ELF-1 (cell line): ENCODE measurements at places on chromosomes 5 and 9.

DNA sequence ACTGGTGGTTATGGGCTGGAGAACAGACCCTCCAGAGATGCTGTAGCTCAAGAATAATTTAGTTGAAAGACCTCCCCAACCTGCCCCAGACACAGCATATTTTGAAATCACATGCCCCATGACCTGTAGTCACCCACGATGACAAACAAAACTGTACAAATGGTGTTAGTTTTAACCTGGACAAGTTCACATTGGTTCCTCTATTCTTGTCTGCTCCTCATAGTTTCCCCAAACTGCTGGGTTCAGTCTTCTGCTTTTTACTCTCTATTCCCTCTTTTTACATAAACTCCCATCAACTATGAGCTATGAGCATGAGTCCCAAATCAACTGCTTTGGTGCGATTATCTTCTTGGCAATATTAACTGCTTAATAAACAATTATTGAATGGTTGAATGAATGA, 365.3 kb upstream of the CLINT1 start:
- no peak for DNase-seq

- DNase-seq = peak; percentile 95
These were observed 194.4 kb downstream of the RGS3 start for GRCh38 chr9:113657765-113658544.

- no peak for DNase-seq
These were observed 3.2 kb upstream of the SMIM23 start for GRCh38 chr5:171782332-171782966.

DNA sequence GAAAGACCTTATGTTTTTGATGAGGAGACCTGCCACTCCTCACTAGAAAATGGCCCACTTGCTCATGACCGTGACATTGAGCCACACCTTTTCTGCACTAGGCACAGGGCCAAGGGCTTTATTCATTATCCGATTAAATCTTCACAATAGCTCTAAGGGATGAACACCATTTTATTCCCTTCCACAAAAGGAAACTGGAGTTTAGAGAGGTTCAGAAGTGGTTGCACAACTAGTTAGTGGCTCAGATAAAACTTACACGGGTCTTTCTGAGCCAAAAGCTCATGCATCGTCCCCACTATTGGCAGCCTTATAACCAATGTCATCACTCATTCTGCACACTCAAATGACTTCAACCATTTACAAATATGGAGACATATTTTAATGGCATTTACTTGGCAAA, 39.4 kb downstream of the SUSD1 start:
- no peak for DNase-seq

DNA sequence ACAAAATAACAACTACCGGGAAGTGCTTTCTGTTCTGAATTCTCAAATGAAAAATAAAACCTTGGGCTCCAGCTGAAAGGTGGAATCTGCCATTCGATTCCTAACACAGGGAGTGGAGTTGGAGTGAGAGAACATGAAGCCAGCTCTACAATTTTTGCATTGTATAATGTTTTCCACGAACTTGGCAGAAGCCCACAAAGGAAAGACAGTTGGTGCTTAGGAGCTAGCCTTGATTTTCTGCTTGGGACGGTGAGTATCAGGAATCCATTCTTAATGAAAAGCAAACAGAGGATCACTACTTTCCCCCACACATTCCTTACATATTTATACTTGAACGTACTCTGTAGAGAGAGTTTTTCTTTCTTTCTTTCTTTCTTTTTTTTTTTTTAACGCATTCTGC, 74.2 kb upstream of the FBXL7 start:
- no peak for DNase-seq

DNA sequence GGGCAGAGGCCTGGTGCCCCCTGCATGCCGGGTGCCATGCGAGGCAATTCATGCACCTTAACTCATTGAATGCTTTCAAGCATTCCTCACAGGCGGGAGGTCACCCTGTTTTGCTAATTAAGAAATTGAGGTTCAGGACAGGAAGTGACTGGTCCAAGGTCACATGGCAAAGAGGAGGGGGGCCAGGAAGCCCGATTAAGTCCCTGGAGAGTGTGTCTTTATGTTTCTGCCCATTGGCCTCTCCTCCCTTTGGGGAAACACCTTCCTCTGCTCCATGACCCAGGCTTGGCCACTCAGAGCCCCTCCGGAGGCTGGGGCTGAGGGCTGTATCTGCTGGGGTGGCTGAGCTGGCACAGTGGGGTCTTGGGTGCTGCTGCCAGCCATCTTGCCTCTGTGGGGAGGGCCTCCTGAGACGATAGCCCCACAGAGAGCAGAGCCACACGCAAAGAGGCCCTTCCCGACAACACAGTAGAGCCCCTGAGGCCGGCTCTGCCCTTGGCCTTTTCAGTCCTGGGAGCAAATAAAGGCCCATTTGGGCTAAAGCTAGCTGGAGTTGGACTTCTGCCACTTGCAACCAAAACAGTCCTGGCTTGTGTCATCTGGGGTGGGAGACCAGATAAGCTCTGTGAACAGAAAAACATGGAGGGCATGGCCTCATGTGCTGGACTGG, 90.8 kb upstream of the NEURL1B start:
- no peak for DNase-seq

- DNase-seq = no peak
These were observed 417.7 kb downstream of the GADD45G start for GRCh38 chr9:90022474-90022873.

DNA sequence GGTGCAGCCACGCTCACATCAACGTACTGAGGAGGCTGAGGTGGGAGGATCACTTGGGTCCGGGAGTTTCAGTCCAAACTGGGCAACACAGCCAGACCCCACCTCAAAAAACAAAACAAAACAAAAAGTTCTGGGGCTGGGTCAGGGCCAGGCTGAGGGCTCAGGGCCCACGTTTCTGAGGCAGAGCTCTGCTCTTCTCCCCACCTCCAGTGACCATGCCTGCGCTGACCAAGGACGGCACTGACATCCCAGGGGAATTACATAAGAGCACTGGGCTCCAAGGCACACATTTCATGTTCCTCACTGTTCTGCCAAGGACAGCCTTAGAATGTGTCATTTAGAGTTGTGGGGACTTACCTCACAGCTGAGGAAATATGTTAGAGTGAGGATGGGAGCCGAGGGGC, 40.4 kb upstream of the TESK1 start:
- no peak for DNase-seq

GRCh38 chr9:87122947-87123685, 175.8 kb upstream of the GAS1 start:
- no peak for DNase-seq

DNA sequence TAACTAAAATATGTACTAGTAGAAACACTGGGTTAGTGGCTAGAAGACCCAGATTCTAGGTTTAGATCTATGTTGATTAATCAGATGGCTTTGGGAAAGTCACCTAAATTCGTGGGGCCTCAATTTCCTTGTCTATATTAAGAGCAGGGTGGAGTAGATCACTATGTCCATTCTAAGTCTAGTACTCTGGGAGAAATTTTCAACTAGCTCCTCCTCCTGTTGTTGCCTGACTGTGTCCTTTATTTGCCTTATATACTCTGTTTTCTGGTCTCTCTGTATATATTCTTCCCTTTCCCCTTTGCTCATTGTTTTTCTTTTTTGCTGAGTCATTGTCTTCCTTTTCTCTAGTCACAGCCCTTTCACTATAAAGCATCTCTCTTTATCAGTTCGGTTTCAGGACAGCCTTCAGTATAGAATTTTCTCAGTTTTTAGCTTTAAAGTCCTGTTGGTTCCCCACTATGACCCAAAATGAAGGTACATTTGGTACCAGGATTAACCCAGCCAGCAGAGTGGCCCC, 44.5 kb upstream of the CDH6 start:
- no peak for DNase-seq

GRCh38 chr9:6590334-6590733, 55.2 kb downstream of the GLDC start:
- no peak for DNase-seq

DNA sequence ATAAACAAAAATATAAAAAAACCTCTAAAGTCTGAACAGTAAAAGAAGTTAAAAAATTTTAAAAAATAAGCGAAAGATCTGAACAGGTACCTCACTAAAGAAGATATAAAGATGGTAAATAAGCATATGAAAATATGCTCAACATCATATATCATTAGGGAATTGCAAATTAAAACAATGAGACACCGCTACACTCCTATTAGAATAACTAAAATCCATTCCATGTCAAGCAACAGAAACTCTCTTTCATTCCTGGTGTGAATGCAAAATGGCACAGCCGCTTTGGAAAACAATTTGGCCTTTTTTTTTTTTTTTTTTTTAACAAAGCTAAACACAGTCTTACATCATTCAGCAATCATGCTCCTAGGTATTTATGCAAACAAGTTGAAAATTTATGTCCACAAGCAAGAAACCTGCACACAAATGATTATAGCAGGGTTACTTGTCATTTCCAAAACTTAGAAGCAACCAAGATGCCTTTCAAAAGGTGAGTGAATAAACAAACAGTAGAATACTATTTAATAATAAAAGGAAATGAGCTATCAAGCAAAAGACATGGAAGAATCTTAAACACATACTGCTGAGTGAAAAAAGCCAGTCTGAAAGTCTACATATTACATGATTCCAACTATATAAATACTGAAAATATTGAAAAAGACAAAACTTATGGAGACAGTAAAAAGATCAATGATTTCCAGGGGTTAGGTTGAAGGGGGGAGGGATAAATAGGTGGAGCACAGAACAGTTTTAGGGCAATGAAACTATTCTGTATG, 22.1 kb downstream of the ANXA1 start:
- no peak for DNase-seq

- DNase-seq = no peak
These were observed 234.4 kb upstream of the GAS1 start for GRCh38 chr9:87181670-87182069.

- no peak for DNase-seq
These were observed 52.8 kb downstream of the ROR2 start for GRCh38 chr9:91897201-91897600.

- DNase-seq = no peak
These were observed 1227.5 kb downstream of the FOXD4L5 start for GRCh38 chr9:64057553-64057952.

GRCh38 chr5:173075137-173075843, 19.1 kb downstream of the CREBRF start:
- no peak for DNase-seq

GRCh38 chr9:115640887-115641286, 512.7 kb upstream of the PAPPA start:
- no peak for DNase-seq

DNA sequence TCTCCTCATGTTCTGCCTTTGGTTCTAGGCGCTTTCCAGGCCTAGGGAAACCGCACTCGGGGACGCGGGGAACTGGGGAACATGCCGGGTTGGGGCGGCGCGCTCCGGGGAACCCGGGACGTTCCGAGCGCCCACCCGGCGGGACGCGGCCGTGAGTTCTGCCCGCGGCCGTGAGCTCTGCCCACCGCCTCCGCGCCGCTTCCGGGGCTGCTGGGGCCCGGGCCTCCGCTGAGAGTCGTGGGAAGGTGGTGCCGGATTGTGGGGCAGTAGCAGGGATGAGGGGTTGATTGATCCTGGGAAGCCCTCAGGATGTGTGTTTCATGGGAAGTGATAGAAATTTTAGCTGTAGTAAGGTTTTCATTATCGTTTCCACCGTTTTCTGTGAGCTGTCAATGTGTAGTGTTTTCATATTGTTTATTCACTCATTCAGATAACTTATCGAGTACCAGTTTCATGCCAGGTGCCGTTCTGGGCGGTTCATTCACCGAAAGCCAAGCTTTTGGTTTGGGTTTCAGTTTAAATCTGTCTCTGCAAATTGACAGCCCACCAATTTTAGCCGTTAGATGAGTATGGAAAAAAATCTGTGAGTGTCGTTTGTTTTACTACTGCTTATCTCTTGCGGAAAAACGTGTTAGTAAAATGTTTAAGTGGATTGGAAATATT, 657 bp downstream of the MTRR start:
- DNase-seq = peak; percentile 19

DNA sequence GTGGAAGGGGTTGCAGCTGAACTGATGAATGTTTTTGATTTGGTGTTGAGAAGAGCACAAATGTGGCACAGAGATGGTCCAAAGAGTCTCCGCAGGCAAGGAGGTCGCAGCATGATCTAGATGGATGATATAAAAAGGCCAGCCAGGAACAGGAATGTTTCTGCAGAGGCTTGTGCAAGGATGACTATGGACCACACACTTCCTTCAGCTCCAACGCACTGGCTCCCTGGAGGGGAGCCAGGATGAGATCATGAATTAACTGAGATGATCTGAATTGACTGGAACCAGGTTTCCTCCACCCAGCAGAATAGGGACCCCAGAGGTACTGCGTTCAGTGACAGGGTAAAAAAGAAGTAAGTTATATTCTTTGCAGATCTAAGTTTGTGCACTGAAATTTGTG, 89.0 kb downstream of the ARSB start:
- DNase-seq = no peak

DNA sequence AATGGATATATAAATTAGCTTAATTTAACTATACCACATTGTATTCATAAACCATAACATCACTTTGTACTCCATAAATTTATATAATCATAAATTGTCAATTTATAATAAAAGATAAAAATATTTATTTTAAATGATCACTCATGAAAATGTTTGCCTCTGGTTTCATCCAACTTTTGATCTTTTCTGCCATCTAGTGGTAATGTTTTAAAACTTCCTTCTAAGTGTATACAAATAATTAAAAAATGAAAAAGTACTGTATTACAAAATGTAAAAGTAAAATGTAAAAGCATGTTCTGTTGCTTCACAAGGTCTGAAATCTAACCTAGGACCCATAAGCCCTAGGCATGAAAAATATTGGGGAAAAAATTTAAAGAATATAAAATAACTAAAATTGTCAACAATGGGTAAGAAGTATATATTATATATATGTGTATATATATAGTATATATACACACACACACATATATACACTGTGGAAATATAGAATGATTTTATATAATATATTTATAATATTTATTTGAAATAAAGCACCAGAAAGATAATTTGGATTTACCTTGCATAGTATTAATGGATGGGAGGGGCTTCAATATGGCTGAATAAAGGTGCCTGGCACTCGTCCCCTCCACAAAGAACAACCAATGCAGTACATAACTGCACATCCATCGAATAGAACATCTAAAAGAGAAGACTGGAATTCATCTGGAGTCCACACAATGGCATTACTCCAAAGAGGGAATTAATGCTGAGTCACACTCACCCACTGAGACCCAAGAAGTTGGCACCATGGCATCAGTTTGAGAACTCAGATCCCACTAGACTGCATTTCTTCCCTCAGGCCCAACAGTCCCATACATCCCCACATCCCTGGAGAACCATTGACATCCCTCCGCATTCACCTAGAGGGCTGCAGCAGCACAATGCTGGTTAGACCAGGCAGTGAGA, 32.5 kb downstream of the ANXA1 start:
- no peak for DNase-seq
